ENCODE measurements at places on chromosomes 12 and 14. TPM values are rescaled to one million over a fixed set of nuclear protein-coding genes. Genes with fewer than 3 reads are reported as not detected.

NFE2 gene
- total RNA-seq, result 2.0 TPM

PRIMA1 gene
- 9.8 TPM for total RNA-seq

RNASE3 gene
- not detected for total RNA-seq

SIX6 gene
- not detected for total RNA-seq

OR4K1 gene
- total RNA-seq, result not detected

CDCA4 gene
- 12.3 TPM for total RNA-seq

IL25 gene
- not detected for total RNA-seq

LIN7A gene
- total RNA-seq, result 3.0 TPM

HELB gene
- 8.0 TPM for total RNA-seq

EPS8 gene
- 129 TPM for total RNA-seq

LTA4H gene
- 39.7 TPM for total RNA-seq

TRIM9 gene
- total RNA-seq, result 1.2 TPM

SLCO1B1 gene
- total RNA-seq, result not detected

SLC16A7 gene
- 150 TPM for total RNA-seq

KRT3 gene
- not detected for total RNA-seq

CLEC1B gene
- total RNA-seq, result not detected

LUM gene
- total RNA-seq, result 51.3 TPM

ANHX gene
- not detected for total RNA-seq

COCH gene
- total RNA-seq, result not detected

MAP3K9 gene
- total RNA-seq, result 7.1 TPM

NCAPD2 gene
- 105 TPM for total RNA-seq

NEUROD4 gene
- total RNA-seq, result not detected

GPRC5A gene
- 39.5 TPM for total RNA-seq

NOP9 gene
- 25.7 TPM for total RNA-seq

STK38L gene
- 68.0 TPM for total RNA-seq

PAX9 gene
- total RNA-seq, result not detected

ZBTB42 gene
- total RNA-seq, result 28.6 TPM

CFAP54 gene
- 3.5 TPM for total RNA-seq

SAMD15 gene
- not detected for total RNA-seq

KRT73 gene
- total RNA-seq, result not detected

PLEKHG3 gene
- total RNA-seq, result 292 TPM

SIX4 gene
- total RNA-seq, result 3.2 TPM

OLR1 gene
- total RNA-seq, result 3.8 TPM

LRRK2 gene
- total RNA-seq, result 28.1 TPM

PMEL gene
- total RNA-seq, result 0.72 TPM

GYS2 gene
- total RNA-seq, result not detected

Data from stomach (tissue), 19 donors.